ENCODE measurements at places on chromosomes 13 and 19. TPM values are rescaled to one million over a fixed set of nuclear protein-coding genes. Genes with fewer than 3 reads are reported as not detected.

ZNF737 gene
- 22.1 TPM for total RNA-seq

TIMM13 gene
- total RNA-seq, result 132 TPM

DNA sequence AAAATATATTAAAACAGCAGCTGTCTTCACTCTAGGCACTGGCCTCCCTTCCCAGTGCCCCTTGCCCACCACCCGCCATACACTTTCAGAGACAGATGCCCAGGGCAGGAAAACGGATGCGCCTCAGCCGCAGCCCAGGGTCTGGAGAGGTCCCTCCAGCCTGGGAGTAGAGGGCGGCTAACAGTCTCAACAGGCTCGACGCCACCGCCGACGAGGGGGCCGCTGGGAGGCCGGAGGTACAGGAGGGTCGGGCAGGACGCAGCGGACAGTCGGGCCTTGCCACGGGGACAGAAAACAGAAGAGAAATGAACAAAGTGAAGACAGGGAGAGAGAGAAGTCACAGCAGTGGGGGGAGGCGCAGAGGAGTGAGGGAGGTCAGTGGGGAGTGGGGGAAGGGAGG is 27.1 kb downstream of the C19orf47 start:
- DNase-seq, result no peak
- H3K27me3 ChIP-seq, result no peaks in the 10 kb centered on the region
- H3K4me1 ChIP-seq, result peaks cover 3% of the 10 kb centered on the region
- no peak overlapping the region for H3K4me3 ChIP-seq

DNA sequence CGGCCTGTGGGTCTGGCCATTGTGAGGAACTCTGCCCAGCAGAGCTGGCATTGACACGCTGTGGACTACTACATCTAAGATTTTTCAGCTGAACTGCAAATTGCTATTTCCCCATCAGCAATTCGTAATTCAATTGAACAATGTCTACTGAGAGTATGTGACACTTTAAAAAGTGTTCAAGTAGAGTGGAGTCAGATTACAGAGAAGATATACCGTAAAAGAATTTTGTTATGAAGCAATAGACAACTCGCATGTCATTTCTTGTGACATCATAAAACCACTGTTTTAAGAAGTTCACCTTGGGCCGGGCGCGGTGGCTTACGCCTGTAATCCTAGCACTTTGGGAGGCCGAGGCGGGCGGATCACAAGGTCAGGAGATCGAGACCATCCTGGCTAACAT is 32.5 kb upstream of the C1QTNF9 start:
- no peak for DNase-seq
- no peak overlapping the region for H3K4me3 ChIP-seq
- no peaks in the 10 kb centered on the region for H3K27me3 ChIP-seq
- H3K4me1 ChIP-seq, result peaks cover 7% of the 10 kb centered on the region
- H3K27ac ChIP-seq, result no peak overlapping the region

- peaks cover 4% of the 10 kb centered on the region for H3K4me1 ChIP-seq
- H3K4me3 ChIP-seq, result no peak overlapping the region
- no peaks in the 10 kb centered on the region for H3K27me3 ChIP-seq
- no peaks in the 10 kb centered on the region for H3K36me3 ChIP-seq
- DNase-seq, result no peak
These were observed 629.1 kb downstream of the LIG4 start for GRCh38 chr13:107586216-107586615.

GRCh38 chr19:42045575-42045974 is 24.4 kb downstream of the GRIK5 start:
- no peaks in the 10 kb centered on the region for H3K27me3 ChIP-seq
- no peak for DNase-seq
- no peaks in the 10 kb centered on the region for H3K36me3 ChIP-seq
- H3K4me3 ChIP-seq, result no peak overlapping the region
- no peak overlapping the region for H3K27ac ChIP-seq

Data from type B pancreatic cell (in vitro differentiated cells).